T-cell (primary cell): ENCODE measurements at places on chromosomes 6 and 20. TPM values are rescaled to one million over a fixed set of nuclear protein-coding genes. Genes with fewer than 3 reads are reported as not detected.

Gene BNIP5
- total RNA-seq: 0.09 TPM

Gene OPN5
- total RNA-seq: not detected

Gene VARS2
- 40.9 TPM for total RNA-seq

Gene BFSP1
- 0.53 TPM for total RNA-seq

Gene SLC17A2
- total RNA-seq: not detected

Gene CYP39A1
- total RNA-seq: not detected

Gene ASIP
- not detected for total RNA-seq

Gene TNFRSF6B
- total RNA-seq: 1.2 TPM

Gene CRNKL1
- total RNA-seq: 24.8 TPM

Gene PNRC1
- 421 TPM for total RNA-seq

Gene PTCRA
- total RNA-seq: not detected

Gene TLDC2
- total RNA-seq: not detected

GRCh38 chr20:41044409-41045062 lies 15.9 kb downstream of the TOP1 start:
- peaks cover 59% of the 10 kb centered on the region for H3K4me1 ChIP-seq
- H3K36me3 ChIP-seq: peaks cover 2% of the 10 kb centered on the region
- no peak overlapping the region for H3K27ac ChIP-seq
- DNase-seq: no peak

DNA sequence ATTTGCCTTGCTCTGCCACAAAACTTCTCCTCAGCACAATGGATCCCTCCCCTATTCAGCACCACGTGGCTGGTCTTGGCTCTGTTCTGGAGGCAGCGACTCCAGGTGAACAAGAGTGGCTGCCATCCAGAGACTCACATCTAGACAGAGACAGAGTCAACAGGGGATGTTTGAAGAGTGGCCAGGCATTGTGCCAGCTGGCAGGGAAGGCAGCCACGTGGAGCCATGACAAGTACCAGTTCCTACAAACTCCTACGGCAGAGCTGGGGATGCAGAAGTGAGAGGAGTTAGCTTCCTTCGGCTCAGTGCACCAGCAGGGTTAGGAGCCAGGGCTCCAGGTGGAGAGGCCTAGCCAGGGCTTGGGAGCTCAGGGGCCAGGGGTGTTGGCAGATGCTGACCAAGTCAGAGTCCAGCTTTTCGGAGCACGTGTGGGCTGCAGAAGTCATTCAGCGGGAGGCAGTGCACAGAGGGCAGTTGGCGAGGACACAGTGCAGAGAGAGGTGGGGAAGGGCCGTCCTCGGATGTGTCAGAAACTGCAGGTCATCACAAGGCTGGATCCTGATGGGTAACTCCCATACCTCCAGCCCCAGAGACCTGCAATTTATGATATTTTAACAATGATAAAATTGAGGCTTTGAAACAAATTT lies 171.7 kb upstream of the PDE10A start:
- no peaks in the 10 kb centered on the region for H3K36me3 ChIP-seq
- H3K4me3 ChIP-seq: no peak overlapping the region
- no peak overlapping the region for H3K27ac ChIP-seq
- DNase-seq: no peak

DNA sequence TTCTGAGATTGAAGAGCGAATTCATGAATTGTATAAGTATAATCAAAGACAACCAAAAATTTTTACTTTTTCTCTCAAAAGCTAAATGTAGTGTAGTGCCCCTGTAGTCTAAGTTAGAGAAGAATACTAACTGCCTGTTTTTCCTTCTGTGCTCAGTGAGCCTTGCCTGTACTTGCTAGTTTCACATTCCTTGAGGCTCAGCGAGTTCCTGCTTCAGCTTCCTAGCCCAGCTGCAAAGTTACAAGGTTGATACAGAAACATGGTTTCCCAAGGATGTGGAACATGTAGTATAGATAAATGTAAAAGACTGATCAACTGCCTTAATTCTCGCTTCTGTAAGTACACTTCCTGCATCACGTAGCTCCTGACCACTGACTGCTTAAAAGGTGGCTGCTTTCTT lies 33.1 kb upstream of the SEC63 start:
- no peaks in the 10 kb centered on the region for H3K27me3 ChIP-seq
- no peaks in the 10 kb centered on the region for H3K36me3 ChIP-seq
- no peak overlapping the region for H3K4me3 ChIP-seq
- H3K4me1 ChIP-seq: no peaks in the 10 kb centered on the region

GRCh38 chr6:158977382-158977781 lies 22.6 kb downstream of the RSPH3 start:
- no peaks in the 10 kb centered on the region for H3K27me3 ChIP-seq
- no peak overlapping the region for H3K27ac ChIP-seq
- H3K4me3 ChIP-seq: no peak overlapping the region
- no peaks in the 10 kb centered on the region for H3K4me1 ChIP-seq
- DNase-seq: no peak

- DNase-seq: peak; percentile 28
- no peaks in the 10 kb centered on the region for H3K36me3 ChIP-seq
- H3K4me1 ChIP-seq: no peaks in the 10 kb centered on the region
- no peaks in the 10 kb centered on the region for H3K27me3 ChIP-seq
Observed at GRCh38 chr6:119284861-119285521, 64.6 kb downstream of the MAN1A1 start.

GRCh38 chr6:36961441-36962435 lies 7.2 kb downstream of the PI16 start:
- peaks cover 62% of the 10 kb centered on the region for H3K4me1 ChIP-seq
- H3K4me3 ChIP-seq: no peak overlapping the region
- DNase-seq: no peak

DNA sequence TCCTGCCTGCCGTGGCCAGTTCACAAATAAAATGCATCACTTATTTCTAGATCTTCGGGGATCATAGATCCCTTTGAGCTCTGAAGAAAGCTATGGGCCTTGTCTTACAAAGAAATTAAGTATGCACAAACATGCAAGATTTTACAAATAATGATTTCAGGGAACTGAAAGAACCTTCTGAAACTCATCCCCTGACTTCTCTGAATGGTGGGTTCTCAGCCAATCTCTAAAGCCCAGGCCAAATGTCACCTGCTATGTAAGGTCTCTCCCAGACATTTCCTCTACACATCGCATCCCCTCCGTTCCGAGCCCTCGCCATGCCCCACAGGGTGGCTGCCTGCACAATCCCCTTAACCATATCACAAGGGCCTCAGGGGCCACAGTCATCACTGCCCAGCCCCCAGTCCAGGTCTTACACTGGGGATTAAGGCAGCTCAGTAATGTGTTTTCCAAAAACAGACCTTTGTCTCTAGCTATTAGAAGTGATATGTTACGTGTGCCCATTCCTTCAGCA lies 16.1 kb upstream of the ANKRD60 start:
- H3K36me3 ChIP-seq: peaks cover 16% of the 10 kb centered on the region
- no peak overlapping the region for H3K27ac ChIP-seq
- no peak overlapping the region for H3K4me3 ChIP-seq
- H3K4me1 ChIP-seq: no peaks in the 10 kb centered on the region
- no peak for DNase-seq

GRCh38 chr6:143003676-143004075 lies 57.0 kb upstream of the AIG1 start:
- H3K27me3 ChIP-seq: no peaks in the 10 kb centered on the region
- H3K36me3 ChIP-seq: no peaks in the 10 kb centered on the region
- DNase-seq: no peak

GRCh38 chr20:35902545-35902941 lies 51.8 kb downstream of the SCAND1 start:
- no peak overlapping the region for H3K4me3 ChIP-seq
- H3K36me3 ChIP-seq: peaks cover 3% of the 10 kb centered on the region

- peaks cover 6% of the 10 kb centered on the region for H3K27me3 ChIP-seq
- no peak overlapping the region for H3K27ac ChIP-seq
- DNase-seq: no peak
- no peaks in the 10 kb centered on the region for H3K36me3 ChIP-seq
- no peak overlapping the region for H3K4me3 ChIP-seq
Observed at GRCh38 chr6:166173281-166173951, 5.8 kb upstream of the TBXT start.

DNA sequence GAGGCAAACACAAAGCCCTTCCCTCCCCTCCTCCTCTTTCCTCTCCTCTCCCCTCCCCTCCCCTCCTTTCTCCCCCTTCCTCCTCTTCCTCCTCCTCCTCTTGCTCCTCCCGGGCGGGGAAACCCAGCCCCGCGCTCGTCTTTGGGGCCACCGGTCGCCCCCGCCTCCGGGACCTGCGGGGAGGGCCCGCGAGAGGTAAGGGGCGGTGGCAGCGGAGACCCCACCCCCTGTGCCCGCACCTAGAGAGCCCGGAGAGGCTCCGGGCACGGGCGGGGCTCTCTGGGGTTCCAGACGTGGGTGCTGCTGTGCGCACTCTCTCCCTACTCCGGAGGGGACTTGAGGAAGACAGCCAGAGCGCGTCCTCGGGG lies at the start of gene RIN2:
TSS of gene RIN2 (plus strand) at position 126 of the 368 bp plus-strand sequence. CDS start 131,344 bp downstream, outside the sequence.
- H3K36me3 ChIP-seq: no peaks in the 10 kb centered on the region
- no peaks in the 10 kb centered on the region for H3K27me3 ChIP-seq
- DNase-seq: no peak
